Colonic mucosa (tissue), 4 donors: ENCODE measurements at places on chromosomes 2 and 18. TPM values are rescaled to one million over a fixed set of nuclear protein-coding genes. Genes with fewer than 3 reads are reported as not detected.
A peak's percentile ranks its signal among the peaks of the same experiment; 100 is the strongest.

- no peak overlapping the region for H3K27ac ChIP-seq
- H3K4me1 ChIP-seq: no peaks in the 10 kb centered on the region
These were observed 56.3 kb downstream of the RBKS start for GRCh38 chr2:27833931-27834330.

GRCh38 chr2:61371027-61371426 lies 99.9 kb downstream of the USP34 start:
- H3K36me3 ChIP-seq: no peaks in the 10 kb centered on the region
- no peak for DNase-seq
- no peak overlapping the region for H3K27ac ChIP-seq
- no peak overlapping the region for H3K4me3 ChIP-seq
- H3K4me1 ChIP-seq: no peaks in the 10 kb centered on the region

DNA sequence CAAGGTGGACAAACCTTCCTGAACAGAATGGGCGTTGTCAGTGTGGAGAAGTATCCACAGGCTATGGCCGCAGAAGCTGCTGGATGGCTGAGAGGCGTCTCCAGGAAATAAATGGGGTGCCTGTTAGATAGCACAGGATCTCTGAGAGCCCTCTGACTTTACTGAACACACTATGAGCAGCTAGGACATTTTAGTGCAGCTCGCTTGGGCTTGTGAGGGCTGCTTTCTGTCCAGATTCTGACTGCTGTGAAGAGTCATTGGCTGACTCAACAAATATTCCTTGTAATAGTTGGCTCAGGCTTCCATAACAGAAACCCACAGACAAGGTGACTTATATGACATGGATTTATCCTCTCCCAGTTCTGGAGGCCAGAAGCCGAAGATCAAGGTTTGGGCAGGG lies 100.2 kb upstream of the SNTG2 start:
- H3K4me1 ChIP-seq: no peaks in the 10 kb centered on the region
- H3K27ac ChIP-seq: no peak overlapping the region
- no peaks in the 10 kb centered on the region for H3K27me3 ChIP-seq
- H3K4me3 ChIP-seq: no peak overlapping the region
- DNase-seq: no peak

GRCh38 chr2:23495661-23496114 lies 110.7 kb downstream of the KLHL29 start:
- H3K27ac ChIP-seq: no peak overlapping the region
- H3K4me1 ChIP-seq: no peaks in the 10 kb centered on the region
- H3K36me3 ChIP-seq: no peaks in the 10 kb centered on the region
- DNase-seq: no peak
- H3K27me3 ChIP-seq: no peaks in the 10 kb centered on the region

- H3K4me3 ChIP-seq: no peak overlapping the region
- H3K36me3 ChIP-seq: no peaks in the 10 kb centered on the region
- H3K27me3 ChIP-seq: no peaks in the 10 kb centered on the region
- H3K4me1 ChIP-seq: no peaks in the 10 kb centered on the region
- no peak for DNase-seq
- H3K27ac ChIP-seq: no peak overlapping the region
These were observed 255.3 kb downstream of the SH3BP4 start for GRCh38 chr2:235206980-235207579.

- H3K27me3 ChIP-seq: no peaks in the 10 kb centered on the region
- no peak overlapping the region for H3K4me3 ChIP-seq
These were observed 166.7 kb upstream of the DTNA start for GRCh38 chr18:34543356-34543755.

DNA sequence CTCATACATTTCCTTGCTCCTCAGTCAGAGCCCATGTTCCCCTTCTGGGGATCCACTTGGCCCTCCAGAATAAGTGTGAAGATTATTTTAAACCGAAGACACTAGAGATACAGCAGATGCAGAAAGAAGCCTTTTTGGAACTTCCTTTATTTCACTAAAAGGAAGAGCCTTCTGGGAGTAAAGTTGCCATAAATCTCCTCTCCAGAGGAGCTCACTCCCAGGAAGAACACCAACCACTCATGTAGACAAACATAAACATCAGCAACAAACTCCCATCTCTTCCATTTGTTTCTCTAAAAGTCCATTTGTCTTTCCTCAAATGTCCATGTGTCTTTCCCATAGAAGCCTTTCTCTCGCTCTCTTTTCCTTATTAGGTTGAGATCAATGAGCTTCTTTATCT lies 62.4 kb upstream of the MSH6 start:
- no peaks in the 10 kb centered on the region for H3K27me3 ChIP-seq
- DNase-seq: no peak
- H3K27ac ChIP-seq: no peak overlapping the region
- no peaks in the 10 kb centered on the region for H3K4me1 ChIP-seq
- no peaks in the 10 kb centered on the region for H3K36me3 ChIP-seq

- peak overlapping the region; percentile 83 for H3K27ac ChIP-seq
- no peaks in the 10 kb centered on the region for H3K36me3 ChIP-seq
- no peaks in the 10 kb centered on the region for H3K27me3 ChIP-seq
- peaks cover 4% of the 10 kb centered on the region for H3K4me1 ChIP-seq
- no peak for DNase-seq
- peak overlapping the region; percentile 64 for H3K4me3 ChIP-seq
These were observed 1.3 kb upstream of the UBE2E3 start for GRCh38 chr2:180978903-180979748.

DNA sequence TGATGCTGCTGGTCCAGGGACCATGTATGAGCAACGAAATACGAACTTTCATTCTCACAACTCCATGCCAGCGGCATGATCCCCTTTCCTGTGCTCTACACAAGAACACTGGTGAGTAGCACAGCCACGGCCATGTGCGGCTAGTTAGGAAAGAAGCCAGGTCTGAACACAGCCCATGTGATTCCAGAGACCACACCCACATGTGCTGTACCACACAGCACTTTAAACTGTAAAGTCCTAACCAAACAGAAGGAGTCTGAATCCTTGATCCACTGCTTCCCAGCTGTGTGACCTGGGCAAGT lies 33.0 kb upstream of the ACAA2 start:
- H3K27ac ChIP-seq: no peak overlapping the region
- no peaks in the 10 kb centered on the region for H3K27me3 ChIP-seq
- H3K4me3 ChIP-seq: no peak overlapping the region
- no peaks in the 10 kb centered on the region for H3K36me3 ChIP-seq
- H3K4me1 ChIP-seq: peaks cover 11% of the 10 kb centered on the region

DNA sequence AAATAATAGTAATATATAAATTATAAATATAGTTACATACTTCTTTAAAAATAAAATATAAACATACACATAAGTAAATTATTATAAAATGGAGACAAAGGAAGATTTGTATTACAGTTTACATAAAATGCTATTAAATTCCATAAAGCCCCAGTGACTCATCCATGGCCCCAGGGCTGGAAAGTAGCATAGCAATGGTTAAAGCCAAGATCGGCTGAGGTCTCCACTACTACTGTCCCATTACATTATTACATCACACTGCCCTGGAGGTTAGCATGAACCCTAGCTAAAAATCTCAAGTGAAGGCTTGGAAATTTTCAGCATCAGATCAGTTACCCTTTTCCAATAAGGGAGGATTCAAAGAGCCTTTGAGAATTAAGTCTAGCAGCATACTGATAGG lies 936.2 kb downstream of the DSC3 start:
- no peak overlapping the region for H3K27ac ChIP-seq
- H3K36me3 ChIP-seq: no peaks in the 10 kb centered on the region
- DNase-seq: no peak
- H3K4me3 ChIP-seq: no peak overlapping the region

- H3K27me3 ChIP-seq: no peaks in the 10 kb centered on the region
- H3K4me3 ChIP-seq: no peak overlapping the region
- DNase-seq: no peak
- no peaks in the 10 kb centered on the region for H3K4me1 ChIP-seq
- H3K27ac ChIP-seq: no peak overlapping the region
- no peaks in the 10 kb centered on the region for H3K36me3 ChIP-seq
These were observed 338.4 kb downstream of the MBD2 start for GRCh38 chr18:53886058-53886457.

GRCh38 chr18:66795051-66795450 lies 191.2 kb upstream of the CDH19 start:
- no peak for DNase-seq
- no peak overlapping the region for H3K27ac ChIP-seq
- no peaks in the 10 kb centered on the region for H3K4me1 ChIP-seq
- H3K36me3 ChIP-seq: no peaks in the 10 kb centered on the region
- H3K27me3 ChIP-seq: no peaks in the 10 kb centered on the region
- H3K4me3 ChIP-seq: no peak overlapping the region

- H3K4me1 ChIP-seq: no peaks in the 10 kb centered on the region
- no peak overlapping the region for H3K27ac ChIP-seq
- H3K4me3 ChIP-seq: no peak overlapping the region
These were observed 47.6 kb downstream of the LONRF2 start for GRCh38 chr2:100274566-100275199.

The CNGA3 gene
- 0.35 TPM for total RNA-seq

The IL1A gene
- not detected for total RNA-seq

The AOX1 gene
- total RNA-seq: 3.3 TPM

The IL36RN gene
- not detected for total RNA-seq
